ENCODE measurements at places on chromosomes 1 and 21.

DNA sequence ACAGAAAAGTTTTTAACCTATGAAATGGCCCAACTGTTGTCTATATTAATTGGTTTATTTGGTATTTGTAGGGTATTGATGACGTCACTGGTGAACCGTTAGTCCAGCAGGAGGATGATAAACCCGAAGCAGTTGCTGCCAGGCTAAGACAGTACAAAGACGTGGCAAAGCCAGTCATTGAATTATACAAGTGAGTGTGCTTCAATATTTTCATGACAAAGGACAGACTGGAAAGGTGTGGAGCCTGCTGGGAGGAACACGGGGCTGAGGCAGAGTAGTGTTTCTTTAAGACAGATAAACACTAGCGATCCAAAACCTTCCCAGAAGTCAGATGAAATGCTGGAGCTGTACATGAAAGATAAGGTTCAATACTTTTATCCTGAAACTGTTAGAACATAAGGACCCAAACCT, 76.7 kb downstream of the AK4 start:
- DNase-seq: no peak

- no peak for DNase-seq
These were observed 100.2 kb downstream of the GTF2B start for GRCh38 chr1:88791192-88791591.

- peak; percentile 48 for DNase-seq
These were observed 7.8 kb downstream of the ZC3H12A start for GRCh38 chr1:37482004-37482785.

DNA sequence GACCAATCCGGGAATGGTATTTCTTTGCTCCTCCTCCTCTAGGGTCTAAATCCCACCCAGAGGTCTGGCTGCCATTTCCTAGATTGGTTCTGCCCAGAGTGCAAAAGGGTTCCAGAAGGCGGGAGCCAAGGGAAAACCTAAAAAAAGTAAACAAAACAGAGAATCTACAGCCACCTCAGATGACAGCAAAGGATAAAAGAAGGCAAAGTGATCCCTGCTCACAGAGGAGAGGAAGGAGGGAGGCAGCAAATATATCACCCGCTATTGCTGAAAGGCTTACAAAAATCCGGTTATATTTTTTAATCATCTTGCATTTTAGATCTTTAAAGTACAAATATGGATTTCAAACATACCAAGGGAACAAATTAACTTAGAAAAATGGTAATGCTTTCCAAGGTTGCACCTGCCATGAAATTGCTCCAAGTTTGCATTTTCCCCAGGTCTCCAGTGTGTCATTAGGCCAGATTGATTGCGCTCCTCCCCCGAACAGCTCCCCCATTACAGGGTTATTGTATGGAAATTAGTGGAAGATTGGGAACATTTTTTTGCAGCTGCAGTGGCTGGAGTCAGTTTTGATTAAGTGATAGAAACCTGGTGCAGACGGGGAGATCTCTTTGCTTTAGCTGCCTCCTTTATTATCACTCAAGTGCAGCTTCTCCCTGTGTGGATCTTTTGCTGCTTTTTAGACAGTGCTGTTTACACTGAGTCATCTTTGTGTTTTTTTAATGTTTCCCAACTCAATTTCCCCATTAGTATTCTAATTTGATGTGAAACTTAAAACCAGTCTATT, 280.5 kb upstream of the CAMK1G start:
- no peak for DNase-seq

DNA sequence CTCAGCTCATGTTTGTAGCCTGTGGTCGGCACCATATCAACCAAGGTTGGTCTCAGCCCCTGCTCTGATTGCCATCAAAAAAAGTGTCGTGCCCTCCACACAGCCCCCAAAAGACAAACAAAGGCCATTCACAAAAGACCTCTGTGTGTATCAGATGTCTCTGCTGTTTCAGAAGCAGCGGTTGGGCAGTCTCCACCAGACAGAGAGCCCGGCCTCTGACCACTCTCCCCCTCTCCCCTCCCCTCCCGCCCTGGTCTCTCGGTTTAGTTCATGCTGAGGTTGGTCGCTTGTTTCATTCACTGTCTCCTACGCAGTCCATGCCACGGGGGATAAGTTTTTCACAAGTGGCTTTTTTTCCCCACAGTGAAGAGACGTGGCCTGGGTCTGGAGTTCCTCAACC, 27.1 kb downstream of the ACTA1 start:
- no peak for DNase-seq

All from upper lobe of left lung (tissue), 6 donors.